ENCODE measurements at places on chromosomes 16 and 17. TPM values are rescaled to one million over a fixed set of nuclear protein-coding genes. Genes with fewer than 3 reads are reported as not detected.
A peak's percentile ranks its signal among the peaks of the same experiment; 100 is the strongest.

DNA sequence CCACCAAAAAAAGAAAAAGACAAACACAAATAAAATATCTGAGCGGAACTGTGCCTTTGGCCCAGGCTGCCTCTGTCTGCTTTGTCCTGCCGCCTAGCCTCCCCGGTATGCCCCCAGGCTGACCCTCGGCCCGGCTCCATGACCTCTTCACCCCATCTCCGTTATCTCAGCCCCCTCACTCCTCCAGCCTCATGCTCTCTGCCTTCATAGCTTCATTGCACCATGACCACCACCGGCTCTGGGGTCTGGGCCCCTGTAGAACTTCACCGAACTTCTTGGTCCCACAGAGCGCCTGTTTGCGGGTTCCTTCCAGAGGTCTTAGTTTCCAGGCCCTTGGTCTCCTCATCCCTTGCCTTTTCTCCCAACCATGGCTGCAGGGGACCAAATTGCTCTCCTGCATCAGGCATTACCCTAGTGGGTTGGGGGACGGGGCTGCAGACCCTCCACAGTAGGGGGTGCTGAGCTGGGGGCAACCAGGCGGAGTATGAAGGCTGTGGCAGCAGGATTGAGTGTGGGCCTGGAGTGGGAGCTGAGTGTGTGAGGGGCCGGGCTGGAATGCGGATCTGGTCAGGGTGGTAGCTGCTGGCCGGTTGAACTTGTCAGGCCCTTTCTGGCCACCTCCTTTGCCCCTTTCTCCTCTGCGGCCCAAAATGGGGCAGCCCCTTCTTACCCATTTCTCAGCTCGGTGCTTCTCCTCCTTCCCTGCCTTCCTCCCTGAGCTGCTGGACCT, 6.9 kb downstream of the HIRIP3 start:
- DNase-seq: no peak

DNA sequence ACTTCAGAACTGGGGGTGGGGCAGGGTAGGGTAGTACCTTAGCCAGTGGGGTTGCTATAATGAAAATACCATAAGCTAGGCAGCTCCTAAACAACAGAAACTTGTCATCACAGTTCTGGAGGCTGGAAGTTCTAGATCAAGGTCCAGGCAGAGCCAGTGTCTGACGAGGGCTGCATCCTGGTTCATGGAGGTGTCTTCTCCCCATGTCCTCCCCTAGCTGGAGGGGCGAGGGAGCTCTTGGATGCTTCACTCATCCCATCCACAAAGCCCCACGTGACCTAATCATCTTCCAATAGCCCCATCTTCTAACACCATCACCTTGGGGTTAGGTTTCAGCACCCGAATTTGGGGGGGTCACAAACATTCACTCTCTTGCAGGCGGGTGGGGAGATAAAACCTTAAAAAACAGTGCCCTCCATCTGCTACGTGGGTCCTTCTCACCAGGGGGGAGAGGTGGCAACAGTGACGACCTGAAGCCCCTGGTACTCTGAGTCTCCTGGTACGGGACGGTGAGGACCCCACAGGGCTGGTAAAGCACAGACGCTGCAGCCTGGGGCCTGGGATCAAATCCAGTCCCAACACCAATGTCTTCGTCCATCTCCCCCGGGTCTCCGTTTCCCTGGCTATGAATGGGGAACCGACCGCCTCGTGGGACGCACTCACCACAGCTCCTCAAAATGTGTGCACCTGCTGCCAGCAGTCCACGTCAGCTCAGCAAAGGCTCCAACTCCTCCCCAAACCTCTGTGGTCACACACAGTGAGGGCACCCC, 22.8 kb downstream of the RAB40B start:
- no peak for DNase-seq

GRCh38 chr16:24572069-24572468, 32.7 kb downstream of the RBBP6 start:
- no peak for DNase-seq

Gene CCT6B
- 0.77 TPM for polyA plus RNA-seq

- DNase-seq: no peak
Observed at GRCh38 chr17:5110816-5111215, 862 bp downstream of the ZNF232 start.

GRCh38 chr16:88290850-88291830, 91.6 kb upstream of the ZNF469 start:
- DNase-seq: no peak

DNA sequence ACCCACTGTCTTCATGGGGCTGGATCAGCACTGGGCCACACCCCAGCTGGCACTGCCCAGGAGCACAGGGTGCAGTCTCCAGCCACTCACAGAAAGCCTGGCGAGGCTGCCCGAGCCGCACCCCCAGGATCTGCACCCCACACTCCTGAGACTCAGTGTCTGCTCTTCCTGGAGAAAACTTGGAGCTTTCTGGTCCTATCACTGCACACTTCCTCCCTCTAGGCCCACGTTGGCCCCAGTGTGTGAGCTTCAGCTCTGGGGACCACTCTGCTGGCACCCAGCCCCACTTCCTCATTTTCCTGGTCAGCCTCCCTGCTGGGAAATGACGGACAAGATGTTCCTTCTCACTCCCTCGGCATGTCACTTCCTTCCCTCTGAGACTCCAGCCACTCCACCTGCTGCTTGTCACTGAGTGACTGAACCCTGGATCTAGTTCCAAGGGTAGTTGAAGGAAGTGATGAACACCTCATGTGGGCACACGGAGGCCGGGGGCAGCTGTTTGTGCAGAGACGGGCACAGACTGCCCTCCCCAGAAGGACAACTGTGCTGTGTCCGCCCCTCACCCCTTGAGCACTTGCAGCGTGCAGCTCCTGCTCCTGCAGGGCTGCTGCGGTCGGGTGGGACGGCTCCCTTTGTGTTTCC, 29.0 kb downstream of the ZC3H18 start:
- no peak for DNase-seq

DNA sequence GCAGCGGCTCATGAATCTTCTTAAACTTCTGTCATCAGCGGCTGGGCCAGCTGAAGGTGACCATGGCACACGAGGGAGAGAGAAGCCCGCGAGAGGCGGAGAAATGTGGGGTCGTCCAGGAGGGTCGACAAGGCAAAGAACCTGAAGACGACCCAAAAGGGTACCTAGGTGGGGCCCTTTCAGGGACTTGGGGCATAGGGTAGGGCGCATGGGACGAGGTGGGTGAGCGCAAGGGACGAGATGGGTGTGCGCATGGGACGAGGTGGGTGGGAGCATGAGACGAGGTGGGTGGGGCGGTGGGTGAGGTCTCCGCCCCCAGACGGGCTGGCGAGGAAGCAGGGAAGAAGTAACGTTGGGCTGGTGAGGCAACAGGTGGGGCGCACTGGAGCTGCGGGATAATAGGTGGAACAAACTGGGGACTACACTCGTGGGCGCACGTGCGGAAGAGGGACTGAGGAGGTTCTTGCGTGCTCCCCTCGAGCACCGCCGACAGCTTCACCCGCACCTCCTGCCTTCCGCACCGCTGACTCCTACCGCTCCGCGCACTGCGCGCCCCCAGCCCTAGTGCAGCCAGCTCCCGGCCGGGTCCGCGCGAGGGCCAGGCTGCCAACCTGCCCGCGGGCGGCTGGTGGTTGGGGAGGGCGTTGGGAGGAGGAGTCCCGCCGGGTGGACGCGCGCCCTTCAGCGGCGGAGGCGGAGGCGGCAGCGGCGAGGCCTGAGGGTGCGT, 23.2 kb upstream of the CRYM start:
- peak; percentile 93 for DNase-seq

GRCh38 chr16:46929378-46930332, 43.8 kb downstream of the DNAJA2 start:
- peak; percentile 81 for DNase-seq

DNA sequence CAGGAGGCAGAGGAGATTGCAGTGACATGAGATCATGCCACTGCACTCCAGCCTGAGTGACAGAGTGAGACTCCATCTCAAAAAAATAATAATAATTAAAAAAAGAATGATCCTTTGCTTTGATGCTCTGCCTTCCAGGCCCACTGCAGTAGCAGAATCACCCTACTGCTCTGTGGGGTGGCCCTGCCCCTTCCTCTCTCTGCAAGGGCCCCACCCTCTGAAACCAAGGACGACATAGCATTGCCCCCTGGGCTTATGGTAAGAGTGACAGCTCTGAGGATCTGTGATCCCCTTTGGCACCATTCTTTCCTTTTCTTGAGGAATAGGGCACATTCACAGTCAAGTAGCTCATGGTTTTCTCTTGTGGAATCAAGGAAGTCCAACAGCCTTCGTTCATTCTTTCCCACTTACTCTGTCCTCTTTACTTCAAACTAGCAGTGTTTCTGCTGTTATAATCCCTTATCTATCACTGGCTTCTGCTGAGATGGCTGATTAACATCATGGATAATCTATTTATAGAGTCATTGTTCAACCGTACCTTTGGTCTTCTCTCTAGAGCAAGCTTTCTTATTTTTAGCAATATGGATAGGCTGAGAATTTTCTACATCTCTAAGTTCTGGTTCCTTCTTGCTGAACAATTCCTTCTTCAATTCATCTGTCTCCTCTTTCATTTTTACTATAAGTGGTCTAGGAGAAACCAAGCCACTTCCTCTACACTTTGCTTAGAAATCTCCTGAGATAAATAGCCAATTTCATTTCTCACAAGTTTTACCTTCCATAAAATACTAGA, 14.1 kb downstream of the RAD51C start:
- no peak for DNase-seq

Gene ASIC2
- polyA plus RNA-seq: 1.9 TPM

DNA sequence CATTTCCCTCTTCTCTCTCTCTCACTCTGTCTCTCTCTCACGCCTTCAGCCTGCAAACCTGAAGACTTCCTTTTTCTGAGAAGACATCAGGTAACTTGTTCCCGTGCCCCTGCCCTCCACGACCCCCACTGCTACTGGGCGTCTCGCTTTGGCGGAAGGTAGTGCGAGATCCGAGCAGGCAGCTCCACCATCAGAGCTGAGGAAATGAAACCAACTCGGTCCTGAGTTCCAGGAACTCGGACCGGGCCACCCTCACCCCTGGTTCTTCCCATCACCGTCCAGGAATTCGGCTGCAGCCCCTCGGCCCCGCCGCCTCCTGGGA, 585 bp downstream of the MLKL start:
- DNase-seq: peak; percentile 71

DNA sequence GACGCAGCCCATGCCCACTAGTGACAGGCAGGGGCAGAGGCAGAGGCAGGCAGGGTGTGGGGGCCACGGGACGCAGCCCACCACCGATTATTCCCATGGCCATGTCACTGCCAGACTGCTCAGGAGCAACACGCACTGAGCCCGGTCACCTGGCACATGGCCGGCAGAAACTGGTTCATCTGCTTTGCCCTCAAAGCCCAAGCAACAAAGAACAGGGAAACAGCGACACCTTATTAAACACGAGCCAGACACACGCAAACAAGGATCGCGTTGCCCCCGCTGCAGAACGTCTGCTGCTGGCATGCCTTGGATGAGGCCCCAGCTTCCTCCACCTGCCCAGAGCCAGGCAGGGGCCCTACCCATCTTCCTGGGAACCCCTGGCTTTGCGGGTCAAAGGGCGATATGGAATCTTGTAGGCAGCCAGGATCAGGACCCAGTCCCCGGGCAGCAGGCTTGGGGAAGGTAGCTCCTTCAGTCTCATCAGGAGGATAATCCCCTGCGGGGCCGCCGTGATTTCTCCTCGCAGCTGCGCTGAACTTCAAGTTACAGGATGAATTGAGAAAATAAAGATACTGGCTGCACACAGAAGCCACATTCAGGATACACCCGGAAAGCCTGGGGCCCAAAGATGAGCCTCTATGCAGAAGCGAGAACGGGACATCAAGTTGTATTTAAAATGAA, 4.8 kb downstream of the TBC1D16 start:
- no peak for DNase-seq

GRCh38 chr17:56597495-56597990, 4.0 kb downstream of the NOG start:
- DNase-seq: no peak

All from A549 (cell line).